Suppressor macrophage (primary cell): ENCODE measurements at places on chromosomes 4 and X.

- DNase-seq, result no peak
These were observed 856 bp downstream of the SLC9B1 start for GRCh38 chr4:103018391-103019307.

DNA sequence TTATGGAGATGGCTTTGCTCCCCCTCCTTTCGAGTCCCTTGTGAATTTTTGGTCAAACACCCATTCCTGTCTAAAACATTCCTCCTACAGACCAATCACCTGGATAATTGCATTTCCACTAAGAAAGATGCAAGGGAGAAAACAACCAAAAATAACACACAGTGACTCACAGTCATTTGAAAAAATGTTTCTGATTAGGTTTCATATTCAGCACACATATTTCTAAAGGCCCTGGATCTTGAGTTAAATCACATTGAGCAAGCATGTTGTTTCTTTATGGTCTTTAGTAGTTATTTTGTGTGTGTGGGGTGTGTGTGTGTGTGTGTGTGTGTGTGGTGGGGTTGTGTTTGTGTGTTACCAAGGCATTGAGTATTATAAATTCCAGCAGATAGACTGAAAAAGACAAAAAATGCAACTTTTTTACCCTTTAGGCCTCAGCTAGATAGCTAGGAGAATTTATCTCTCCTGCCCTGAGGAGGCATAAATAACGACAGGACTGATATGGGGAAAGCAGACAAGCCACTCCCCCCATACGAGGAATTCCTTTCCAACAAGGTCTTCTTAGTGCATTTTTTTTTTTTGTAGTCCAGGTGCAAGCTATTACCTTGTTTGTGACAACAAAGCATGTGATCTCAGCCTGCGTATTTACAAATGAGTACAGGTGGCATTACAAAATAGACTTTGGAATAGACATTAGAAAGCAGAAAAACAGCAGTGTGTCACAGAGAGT is 265.4 kb upstream of the ADGRL3 start:
- no peak for DNase-seq

GRCh38 chr4:8891255-8891645 is 19.6 kb upstream of the HMX1 start:
- DNase-seq, result no peak

- DNase-seq, result no peak
These were observed 26.3 kb upstream of the ADGRL3 start for GRCh38 chr4:61173799-61174198.

DNA sequence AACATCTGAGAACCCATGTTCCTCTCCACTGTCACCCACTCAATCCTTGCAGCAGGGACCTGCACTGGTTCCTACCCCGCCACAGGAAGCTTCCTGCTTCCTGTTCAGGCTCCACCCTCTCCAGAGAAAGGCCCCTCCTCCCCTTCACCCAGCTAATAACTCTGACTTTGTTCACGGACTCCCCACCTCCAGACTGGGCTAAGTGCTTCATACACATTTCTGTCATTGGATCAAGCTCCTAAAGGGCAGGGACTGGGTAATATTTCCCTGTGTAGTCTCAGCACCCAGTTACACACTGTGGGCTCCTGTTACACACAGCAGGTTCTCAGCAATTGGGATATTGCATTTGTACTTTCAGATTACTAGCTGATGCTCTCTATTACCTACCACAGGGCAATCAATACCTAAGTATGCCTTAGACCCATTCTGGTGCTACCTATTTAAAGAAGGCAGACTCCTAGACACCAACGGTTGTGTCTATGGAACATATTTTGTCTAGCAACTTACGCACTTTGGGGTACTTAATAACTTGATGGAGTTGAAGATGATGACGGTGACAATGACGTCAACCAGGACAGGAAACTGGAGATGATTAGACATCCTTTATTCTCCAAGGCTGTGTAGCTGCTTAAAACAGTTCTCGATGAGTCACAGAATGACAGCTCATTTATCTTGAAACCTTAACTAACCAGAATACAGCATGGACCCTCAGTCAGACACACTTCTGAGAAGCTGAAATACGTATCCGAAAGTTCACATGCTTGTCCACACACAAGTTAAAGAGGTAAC is 58.1 kb downstream of the MAML3 start:
- DNase-seq, result peak; percentile 94

DNA sequence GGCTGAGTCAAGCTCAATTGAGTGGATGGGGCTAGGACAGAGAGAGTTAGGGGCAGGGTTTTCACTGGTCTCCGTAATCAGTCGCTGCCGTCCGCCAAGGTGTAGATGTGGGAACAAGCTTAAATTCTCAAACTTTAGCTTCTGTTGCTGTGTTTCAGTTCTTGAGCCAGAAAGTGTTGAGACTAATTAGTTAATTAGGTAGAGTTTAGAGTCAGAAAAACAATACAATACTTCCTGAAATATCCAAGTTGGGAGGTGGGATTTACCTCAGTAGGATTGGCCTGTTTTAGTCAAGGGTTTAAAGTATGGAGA is 1.1 kb upstream of the UBE2D3 start:
- DNase-seq, result no peak

DNA sequence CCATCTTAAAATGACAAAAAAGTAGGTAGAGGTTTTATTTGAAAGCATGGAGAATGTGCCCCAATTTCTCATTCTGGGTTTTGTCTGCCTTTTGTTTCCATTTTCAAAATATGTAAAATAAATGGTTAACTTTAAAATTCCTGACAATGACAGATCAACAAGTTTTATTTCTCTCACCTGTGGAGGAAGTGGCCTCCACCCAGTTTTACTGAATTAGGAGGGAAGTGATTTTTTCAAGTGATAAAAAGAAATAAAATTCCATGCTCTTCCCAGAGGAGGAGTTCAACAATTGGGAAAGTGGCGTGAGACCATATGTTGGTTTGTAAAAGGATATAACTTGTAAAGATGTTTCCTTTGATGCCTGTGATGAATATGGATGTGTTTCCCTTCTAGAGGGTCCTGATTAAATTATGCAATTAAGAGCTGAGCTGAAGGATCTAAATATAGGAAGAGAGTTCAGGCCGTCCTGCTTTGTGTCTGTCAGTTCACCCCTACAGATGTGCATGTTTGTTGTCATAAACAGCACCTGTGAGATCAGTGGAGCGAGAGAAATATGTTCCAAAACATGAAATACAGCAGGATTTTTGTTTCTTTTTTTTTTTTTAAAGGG is 19.5 kb downstream of the SMAD1 start:
- DNase-seq, result no peak

- no peak for DNase-seq
These were observed 42.3 kb downstream of the DKK2 start for GRCh38 chr4:106993827-106994226.

DNA sequence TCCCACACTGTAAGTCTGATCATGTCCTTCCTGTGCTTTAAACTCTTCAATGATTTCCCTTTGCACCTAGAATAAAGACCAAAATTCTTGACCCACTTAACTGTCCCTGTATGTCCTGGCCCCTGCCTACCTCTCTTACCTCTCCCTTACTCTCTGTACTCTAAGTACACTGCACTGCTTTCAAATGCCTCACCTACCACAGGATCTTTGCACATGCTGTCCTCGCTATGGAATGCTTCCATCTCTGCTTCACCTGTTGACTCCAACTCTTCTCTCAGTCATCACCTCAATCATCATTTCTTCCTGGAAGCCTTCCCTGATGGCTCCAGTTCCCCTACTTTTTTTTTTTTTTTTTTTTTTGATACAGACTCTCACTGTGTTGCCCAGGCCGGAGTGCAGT is 29.0 kb upstream of the SEPTIN6 start:
- DNase-seq, result no peak

DNA sequence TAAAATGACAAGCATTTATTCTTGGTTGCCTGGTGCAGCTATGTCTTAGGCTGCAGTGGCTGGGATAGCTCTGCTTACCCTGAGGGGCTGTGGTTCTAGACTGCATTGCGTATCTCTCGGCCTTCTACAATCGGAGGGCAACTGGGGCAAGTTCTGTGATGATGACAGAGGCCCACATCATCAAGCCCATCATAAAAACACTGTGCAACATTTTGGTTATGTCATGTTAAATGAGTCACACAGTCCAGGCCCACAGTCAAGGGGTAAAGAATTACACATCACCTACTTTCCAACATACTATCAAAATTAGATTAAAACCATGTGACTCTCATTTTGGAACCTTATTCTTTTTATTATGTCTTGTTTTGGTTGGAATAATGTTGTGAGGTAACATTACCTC is 120.2 kb upstream of the GUCY1A1 start:
- DNase-seq, result no peak

- DNase-seq, result no peak
These were observed 265.9 kb downstream of the CBLL2 start for GRCh38 chrX:22538580-22538979.

GRCh38 chr4:158845311-158846041 is 76.7 kb downstream of the FNIP2 start:
- no peak for DNase-seq

DNA sequence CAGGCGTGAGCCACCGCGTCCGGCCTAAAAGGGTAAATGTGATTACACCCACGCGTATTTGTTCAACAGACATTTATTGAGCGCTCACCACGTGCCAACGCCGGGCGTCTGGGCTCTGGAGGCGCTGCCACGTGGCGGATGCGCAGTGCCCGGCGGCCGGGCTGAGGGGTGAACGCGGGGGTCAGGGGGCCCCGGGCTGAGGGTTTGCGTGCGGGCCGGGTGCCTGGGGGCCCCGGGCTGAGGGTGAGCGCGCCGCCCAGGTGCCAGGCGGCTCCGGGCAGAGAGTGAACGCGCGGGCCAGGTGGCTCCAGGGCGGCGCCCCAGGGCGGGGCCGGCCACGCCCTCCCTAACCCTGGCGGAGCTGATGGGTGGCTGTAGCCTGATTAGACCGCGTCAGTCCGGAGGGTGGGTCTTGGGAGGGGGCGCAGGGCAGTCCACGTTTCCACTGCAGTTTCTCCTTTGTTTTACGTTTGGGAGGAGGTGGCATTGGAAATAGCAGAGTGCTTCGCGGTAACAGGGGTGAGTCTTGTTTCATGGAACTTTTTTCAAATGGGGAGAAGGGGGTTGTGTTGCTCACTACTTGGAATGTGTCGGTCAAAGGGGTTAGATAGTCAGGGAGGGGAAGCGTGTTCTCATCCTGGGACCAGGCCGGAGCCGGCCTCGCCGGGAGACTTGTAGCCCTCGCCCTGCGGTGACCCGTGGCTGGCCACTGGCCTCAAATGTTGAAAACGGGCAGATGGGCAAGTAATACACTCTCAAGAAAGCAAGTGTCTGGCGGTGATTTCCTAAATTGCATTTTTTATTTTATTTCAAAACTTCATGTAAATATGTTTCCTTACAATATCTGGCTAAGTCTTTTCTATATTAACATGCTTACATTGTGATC is at the start of gene ZFP42:
Gene ZFP42 (plus strand): TSS at position 450 of the 886 bp plus-strand sequence. CDS start 7,037 bp downstream, outside the sequence.
- DNase-seq, result no peak

DNA sequence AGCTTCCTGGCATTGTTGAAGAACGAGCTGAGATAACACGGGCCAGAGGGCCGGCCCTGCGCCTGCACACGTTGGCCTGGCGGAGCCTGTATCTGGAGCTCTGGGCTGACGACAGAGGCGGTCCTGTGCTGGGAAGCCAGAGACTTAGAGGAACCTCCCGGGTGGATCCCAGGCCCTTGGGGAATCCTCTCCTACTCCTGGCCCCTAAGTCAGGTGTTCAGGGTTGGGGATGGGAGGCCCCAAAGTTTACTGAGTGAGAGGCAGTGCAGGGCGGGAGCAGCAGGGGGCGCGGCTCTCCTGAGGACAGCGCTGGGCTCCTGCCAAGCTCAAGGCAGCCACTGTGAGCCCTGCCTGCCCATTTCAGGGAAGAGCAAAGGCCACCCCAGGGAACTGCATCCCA is 2.5 kb upstream of the HTRA3 start:
- peak; percentile 89 for DNase-seq

GRCh38 chrX:134158821-134159512 is 78.0 kb upstream of the CCDC160 start:
- no peak for DNase-seq

DNA sequence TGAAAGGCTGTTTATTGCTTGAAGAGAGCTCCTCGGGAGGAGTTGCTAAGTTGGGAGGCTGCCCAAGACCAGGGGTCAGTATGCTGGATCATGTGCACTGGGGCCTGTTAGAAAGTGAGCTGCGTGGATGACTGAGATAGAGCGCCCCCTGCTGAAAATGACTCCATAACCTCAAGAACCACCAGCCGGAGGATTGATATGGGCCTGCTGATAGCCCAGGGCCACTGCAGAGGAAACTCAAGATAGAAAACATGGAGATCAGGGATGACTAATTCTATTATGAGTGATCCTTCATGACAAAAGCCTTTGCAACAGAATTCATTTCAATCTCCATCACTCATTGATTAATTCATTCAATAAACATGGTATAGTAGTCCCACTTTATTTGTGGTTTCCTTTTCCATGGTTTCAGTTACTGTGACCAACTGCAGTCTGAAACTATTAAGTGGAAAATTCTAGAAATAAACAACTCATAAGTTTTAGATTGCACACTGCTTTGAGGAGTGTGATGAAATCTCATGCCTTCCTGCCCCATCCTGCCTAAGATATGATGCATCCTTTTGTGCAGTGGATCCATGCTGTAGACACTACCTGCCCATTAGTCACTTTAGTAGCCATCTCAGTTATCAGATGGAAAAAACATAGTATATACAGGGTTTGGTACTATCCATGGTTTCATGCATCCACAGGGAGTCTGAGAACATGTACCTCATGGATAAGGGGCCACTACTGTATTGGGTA is 126.7 kb upstream of the MBNL3 start:
- peak; percentile 46 for DNase-seq

DNA sequence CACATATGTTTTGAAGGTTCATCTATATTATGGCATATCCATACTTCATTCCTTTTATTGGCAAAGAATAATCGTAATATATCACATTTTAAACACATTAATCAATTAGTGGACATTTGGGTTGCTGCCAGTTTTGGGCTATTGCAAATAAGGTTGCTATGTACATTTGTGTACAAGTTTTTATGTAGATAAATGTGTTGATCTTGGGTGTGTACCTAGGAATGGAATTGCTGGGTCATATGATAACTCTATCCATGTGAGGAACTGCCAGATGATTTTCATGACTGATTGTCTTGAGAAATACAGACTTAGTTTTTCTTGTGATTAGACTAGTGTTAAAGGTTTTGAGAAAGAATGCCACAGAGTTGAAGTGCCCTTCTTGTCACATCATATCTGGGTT is 99.2 kb upstream of the RAB40AL start:
- DNase-seq, result no peak

- no peak for DNase-seq
These were observed 23.8 kb downstream of the FLNA start for GRCh38 chrX:154350429-154351182.

- DNase-seq, result peak; percentile 9
These were observed 696 bp upstream of the CA5B start for GRCh38 chrX:15737190-15737958.

DNA sequence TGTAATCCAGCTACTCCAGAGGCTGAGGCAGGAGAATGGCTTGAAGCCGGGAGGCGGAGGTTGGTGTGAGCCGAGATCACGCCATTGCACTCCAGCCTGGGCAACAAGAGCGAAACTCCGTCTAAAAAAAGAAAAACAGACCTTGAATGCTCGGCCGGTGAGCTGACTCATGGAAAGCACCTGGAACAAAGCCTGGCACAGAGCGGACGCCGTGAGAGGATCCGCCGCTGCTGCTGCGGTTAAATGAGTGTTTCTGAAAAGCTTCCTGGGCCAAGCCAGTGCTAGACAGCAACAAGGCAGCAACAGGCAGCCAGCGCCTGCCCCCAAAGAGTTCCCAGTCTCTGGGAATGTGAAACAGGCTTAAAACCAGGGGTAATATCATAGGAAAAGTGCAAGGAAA is 186.4 kb downstream of the AFAP1 start:
- no peak for DNase-seq
